ENCODE measurements at places on chromosomes 2 and 18.

- DNase-seq: no peak
Observed at GRCh38 chr2:114543236-114543766, 100.9 kb downstream of the DPP10 start.

DNA sequence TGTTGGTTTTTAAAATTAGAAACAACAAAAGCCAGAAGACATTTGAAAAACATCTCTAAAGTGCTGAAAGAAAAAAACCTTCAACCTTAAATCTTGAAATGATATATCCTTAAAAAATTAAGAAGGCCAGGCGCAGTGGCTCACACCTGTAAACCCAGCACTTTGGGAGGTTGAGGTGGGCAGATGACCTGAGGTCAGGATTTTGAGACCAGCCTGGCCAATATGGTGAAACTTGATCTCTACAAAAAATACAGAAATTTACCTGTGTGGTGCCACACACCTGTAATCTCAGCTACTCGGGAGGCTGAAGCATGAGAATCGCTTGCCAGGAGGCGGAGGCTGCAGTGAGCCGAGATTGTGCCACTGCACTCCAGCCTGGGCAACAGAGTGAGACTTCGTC, 87.7 kb upstream of the SIX2 start:
- DNase-seq: no peak

- no peak for DNase-seq
Observed at GRCh38 chr2:84674586-84674985, 158.3 kb downstream of the DNAH6 start.

DNA sequence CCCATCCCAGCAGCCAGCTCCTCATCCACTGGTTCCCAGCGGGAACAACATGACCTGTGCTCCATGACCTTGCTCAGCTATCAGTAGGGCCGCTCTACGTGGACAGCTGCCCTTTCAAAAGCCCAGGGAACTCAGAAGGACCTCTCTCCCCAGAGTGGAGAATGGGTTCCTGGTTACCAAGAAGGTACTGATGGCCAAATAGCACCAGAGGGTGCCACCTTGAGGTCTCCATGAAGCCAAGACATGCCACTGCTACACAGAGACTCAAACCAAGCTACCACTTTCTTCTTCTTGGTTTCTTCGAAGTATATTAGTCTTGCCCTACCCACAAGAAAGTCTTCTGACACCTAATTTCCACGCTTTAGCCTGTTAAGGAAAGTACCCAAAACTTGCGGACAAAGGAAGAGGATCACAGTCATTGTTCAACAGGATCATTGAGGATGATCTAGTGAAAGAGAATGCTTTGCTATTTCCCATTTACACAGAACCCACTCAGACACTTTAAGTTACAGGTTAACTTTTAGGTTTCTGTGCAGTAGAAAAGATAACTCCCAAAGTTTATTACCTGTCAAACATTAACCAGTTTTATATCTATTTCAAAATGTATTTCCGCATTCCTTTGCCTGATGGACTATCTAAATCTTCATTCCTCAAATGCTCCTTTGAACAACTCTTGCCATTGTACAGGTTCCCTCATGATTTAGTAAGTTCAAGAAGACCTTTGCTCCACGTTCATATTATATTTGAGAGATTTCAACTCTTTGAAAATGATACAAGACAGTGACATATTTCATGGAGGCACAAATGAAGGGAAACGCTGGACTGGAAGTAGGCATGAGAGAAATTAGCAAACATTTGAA, 102.2 kb downstream of the ALPK2 start:
- no peak for DNase-seq

DNA sequence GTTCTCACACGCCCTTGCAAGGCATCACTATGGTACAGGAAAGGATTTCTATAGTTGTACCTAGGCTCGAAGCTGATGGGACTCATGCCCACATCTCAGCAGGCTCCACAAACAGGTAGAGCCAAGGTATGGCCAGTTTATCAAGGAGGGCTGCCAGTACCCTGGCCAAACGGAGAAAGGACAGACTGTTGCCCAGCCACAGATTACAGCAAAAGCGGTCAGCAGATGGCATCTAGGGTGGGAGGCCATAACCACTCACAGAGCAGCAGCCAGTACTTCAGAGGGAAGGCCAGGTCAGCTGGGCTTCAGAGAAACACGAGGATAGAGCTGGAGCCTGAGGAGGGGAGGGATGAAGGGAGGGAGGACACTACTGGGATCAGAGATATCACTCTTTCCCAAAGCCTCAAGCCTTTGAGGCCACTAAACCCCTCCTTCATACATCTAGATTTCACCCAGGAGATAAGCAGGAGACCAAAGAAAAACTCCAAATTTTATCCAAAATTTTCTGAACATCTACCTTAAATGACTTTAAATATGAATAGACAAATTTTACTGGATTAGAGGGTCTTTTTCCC, 904.2 kb upstream of the NXPH2 start:
- no peak for DNase-seq

DNA sequence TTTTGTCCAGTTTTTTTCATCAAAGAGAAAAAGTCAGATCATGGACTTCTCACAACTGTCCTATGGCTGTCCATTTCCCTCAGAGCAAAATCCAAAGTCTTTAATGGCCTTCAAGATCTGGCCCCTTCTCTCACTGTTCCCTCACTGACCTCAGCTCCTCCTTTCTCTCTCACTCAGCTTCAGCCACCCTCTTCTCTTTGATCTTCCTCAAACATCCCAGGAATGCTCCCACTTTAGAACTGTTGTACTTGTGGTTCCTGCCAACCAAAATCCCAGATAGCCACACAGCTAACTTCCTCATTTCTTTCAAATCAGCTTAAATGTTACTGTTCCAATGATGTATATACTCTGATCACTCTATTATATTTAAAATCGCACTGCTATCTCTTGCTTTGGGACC, 82.9 kb downstream of the NUP35 start:
- DNase-seq: no peak

DNA sequence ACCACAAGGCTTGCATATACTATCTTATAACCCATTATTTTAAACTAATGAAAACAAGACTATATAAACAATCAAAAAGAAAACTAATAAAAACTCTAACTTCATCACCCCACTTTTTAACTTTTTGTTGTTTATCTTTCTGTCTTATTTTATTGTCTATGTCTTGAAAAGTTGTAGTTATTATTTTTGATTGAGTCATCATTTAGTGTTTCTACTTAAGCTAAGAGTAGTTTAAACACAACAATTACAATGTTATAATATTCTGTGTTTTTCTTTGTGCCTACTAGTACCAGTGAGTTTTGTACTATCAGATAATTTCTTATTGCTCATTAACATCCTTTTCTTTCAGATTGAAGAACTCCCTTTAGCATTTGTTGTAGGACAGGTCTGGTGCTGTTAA, 318.7 kb upstream of the ATP5MC3 start:
- no peak for DNase-seq

- DNase-seq: no peak
Observed at GRCh38 chr18:62023536-62023935, 130.7 kb upstream of the RNF152 start.

DNA sequence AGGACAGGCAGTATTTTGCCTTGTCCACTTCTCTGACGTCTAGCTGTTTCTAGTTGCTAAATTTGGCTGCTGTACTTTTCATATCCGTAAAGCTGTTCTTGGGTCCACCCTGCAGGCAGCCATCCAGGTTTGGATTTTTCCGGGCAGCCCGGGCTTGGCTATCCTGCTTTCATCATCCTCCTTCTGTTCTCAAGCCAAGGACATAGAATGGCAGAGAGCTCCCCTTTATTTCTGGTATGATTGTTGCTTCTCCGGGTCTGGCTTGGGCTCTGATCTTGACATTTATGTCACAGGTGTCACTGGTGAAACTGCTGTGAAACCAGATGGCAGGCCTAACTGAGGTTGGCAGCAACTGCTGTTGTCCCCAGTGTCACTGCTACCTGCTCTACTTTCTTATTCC, 35.5 kb downstream of the SCN2A start:
- no peak for DNase-seq

DNA sequence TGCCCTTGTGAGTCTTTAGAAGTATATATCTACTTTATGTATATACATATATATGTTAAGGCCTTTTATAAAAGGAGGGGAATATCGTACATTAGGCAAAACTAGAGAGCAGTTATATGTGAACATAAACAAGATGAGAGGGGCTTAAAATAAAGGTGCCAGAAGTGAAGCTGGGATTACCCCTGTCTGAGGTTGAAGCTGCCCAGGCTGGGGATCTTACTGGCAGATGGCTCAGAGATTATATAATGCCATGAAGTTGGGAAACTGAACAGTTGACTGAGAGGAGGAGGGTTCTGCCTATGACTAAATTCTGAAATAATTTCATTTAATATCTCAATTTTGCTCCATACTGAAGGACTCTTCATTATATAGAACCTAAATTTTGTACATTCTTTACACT, 6.0 kb downstream of the PNO1 start:
- DNase-seq: no peak

DNA sequence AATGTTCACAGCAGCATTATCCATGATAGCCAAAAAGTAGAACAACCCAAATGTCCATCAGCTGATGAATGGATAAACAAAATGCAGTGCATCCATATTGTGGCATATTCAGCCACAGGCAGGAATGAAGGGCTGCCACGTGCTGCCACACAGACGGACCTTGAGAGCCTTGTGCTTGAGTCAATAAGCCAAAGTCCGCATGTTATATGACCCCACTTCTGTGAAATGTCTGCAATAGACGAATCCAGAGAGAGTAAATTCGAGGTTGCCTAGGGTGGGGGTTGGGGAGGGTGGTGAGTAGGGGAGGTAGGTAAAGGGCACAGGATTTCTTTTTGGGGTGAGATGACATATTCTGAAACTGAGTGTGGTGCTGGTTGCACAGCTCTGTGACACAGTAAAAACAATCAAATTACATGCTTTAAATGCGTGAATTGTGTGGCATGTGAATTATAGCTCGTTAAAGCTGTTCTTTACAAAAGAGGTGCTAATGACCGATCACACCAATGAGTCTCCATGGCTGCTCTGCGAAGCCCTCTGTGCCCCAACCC, 38.9 kb upstream of the LDLRAD4 start:
- DNase-seq: no peak

DNA sequence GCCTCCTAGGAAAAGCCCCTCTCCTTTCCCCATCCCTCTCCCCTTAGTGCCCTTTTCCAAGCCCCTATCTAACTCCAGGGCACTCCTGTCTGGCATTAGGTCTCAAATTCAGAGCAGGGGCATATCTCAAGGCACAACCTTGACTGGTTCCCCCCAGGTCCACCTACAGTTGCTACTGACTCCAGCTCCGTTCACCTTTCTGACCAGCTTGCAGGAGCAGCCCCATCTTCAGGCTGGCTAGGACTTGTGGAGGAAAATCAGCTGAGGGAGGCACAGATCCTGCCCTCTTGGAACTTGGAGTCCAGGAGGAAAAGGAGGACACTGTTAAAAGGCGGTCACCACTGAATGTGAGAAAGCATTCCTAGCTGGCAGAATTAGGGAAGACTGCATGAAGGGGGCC, 152.4 kb downstream of the ZFP36L2 start:
- DNase-seq: no peak

DNA sequence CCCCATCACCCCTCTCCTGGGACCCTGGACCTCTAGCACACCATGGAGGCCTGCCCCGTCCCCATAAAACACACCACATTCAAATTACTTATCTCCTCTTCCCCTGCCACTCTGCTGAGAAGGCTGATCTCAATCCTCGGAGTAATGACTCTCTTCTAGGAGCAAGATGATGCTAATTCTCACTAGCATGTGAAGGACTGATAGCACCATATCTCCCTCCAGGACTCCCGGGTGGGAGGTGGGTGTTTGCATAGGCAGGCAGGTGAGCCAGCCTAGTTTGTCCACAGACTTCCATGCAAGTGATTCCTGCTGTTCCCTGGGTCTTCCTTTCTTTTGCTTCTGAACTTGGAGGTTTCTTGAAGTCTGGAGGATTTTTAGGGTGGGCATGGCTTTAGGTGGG, 40.5 kb downstream of the HPCAL1 start:
- no peak for DNase-seq

GRCh38 chr2:32738939-32739338, 111.1 kb downstream of the TTC27 start:
- DNase-seq: no peak

DNA sequence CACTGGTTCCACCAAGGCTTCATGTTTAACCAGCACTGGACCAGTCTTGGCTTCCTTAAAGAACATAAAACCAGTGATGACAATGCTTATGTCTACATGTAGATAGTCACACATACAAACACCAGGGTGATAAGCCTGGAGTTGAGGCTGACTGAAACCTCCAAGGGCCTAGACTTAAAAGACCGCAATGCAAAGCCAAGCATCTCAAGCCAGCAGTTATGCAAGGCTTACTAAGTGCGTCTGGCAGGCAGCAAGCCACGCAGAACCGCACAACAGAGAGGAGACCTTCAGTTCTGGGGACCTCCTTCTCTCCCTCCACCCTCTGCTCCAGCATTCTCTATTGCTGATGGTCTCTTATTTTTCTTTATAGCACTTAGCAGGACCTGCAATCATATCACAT, 63.2 kb upstream of the ACAA2 start:
- DNase-seq: no peak

DNA sequence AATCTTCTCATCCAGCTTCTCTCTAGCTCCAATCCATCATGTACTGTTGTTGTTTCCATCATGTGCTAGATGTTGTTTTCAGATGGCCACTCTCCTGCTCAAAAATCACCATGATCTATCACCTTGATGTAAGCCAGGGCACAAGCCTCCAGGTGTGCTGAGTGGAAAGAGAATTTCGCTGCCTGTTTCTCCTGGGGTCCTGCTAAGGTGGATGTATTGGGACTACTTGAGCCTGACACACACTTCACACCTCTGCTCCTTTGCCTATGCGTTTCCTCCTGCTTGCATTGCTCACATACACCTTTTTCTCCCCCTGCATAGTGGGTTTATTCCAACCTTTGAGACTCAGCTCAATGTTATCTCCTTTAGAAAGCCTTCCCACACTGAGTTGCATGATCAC, 287.6 kb downstream of the CYRIA start:
- DNase-seq: no peak

GRCh38 chr2:193556766-193557470, 1362.2 kb upstream of the TMEFF2 start:
- no peak for DNase-seq

GRCh38 chr2:173090973-173091660, 15.5 kb downstream of the MAP3K20 start:
- no peak for DNase-seq

GRCh38 chr18:76433788-76434187, 61.3 kb downstream of the ZNF516 start:
- no peak for DNase-seq

DNA sequence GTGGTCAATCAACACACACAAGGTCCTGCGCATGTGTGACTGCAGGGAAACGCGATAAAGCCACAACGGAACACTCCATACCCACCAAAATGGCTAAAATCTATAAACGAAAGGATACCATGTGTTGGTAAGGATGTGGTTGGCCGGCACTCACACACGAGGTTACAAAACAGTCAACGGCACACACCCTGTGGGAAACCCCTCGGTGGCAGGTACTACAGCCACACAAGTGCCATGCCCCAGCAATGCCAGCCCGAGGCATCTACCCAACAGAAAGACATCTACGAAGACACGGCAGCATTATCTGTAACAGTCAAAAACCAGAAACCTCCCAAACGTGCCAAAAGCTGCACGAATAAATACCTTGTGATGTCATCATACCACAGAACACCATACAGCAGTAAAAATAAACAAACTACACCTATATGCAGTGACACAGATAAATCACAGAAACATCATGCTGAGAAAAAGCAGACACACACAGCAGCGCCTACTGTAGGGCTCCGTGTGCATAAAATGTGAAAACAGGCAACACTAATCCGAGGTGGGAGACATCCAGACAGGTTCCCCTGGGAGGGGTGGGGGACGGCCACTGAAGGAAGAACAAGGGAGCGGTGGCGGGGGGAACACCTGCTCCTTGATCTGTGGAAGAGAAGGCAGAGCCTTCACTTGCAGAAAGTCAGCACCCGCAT, 36.7 kb downstream of the HDAC4 start:
- no peak for DNase-seq

- DNase-seq: no peak
Observed at GRCh38 chr2:101463911-101464641, 10.8 kb downstream of the RFX8 start.

Measured in activated naive CD8-positive, alpha-beta T cell treated with anti-CD3 and anti-CD28 coated beads, Interleukin-2, amount 50 U/mL, for 16 hours (primary cell).